ENCODE measurements at places on chromosomes 1 and 21.

DNA sequence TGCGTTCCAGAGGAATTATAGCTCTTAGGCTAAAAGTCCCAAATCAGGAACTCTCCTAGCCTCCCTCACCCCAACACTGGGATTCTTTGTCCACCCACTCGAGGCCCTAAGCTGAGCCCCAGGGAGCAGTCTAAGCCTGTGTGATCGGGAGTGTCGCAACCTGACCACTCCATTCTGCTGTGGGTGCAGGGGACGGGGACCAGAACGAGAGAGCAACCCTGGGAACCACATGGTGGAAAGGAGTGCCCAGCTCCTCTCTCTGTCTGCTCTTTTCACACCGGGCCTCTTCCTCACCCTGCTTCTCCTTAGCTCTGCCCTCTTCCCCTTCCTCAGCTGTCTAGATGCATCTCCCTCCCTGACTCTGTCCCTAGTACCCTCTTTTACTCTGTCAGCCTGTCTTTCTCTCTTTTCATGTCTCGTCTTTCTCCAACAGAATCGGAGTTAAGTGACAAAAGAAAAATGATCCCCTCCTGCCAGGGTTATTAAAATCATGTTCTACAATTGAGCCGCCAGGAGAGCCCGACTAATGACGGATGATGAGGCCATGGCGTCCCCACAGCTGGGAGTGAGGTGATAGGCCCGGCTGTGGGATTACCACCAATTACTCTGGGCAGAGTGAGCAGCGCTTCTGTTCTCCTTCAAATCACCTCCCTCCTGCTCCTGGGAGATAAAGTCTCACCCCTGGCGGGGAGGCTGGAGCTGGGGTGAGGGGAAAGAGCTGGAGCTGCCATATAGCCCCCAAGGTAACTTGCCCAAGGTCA, 34.5 kb upstream of the CSF3R start:
- no peak for DNase-seq

DNA sequence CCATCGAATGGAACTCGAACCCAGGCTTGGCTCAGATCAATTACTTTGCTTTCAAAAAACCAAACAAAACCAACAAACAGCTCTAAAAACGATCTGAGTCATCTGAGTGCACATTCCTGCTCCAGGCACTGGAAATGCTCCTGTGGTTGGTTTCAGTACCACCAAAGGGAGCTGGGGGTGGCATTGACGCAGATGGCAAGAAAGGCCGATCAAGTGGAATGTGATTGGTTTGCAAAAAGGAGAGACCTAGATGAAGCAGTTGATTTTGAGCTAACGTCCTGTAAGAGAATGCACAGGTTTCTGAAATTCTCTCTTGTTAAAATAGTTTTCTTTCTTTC, 39.5 kb downstream of the PIK3CD start:
- DNase-seq: no peak

DNA sequence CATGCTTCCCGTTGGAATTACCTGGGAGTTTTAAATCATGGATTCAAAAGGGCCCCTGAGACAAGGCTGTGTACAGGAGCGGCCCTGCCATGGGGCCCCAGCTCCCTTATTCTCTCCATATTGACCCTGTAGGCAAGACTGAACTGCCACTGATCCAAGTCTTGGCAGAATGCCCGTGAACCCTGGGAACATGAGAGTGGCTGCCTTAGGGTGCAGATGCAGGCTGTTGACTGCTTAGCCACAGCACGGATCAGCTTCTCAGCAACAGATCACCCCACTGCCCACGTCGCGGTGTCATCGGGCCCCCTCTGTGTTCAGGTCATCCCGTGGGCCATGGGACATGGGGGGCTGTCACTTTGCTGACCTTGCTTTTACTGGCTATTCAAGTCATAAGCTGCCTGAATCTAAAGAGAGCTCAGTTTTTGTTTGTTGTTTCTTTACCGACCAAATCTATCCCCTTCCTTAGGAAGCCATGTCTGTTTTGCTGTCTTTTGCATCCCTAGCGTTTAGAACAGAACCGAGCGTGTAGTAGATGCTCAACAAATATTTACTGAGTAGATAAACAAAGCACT, 83.4 kb downstream of the MATN1 start:
- DNase-seq: no peak

DNA sequence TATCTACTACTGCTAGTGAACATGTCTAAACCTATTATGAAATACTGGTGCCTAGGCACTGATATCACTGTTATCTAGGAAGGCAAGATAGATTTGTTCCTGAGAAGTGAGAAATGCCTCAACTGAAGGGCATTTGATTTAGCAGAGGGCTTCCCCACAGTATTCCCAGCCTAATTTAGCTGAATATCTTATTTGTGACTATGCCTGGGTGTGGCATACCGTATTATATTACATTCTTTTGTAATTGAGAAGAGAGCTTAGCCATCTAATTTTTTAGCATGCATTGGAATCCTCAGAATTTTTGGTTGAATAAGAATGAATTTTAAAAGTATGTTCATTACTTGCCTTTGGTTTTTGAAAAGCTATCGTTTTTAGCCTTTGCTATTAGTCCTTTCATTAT, 99.1 kb downstream of the ZP4 start:
- no peak for DNase-seq

- peak; percentile 32 for DNase-seq
Measured at GRCh38 chr1:6889875-6890480, 104.7 kb downstream of the CAMTA1 start.

- no peak for DNase-seq
Measured at GRCh38 chr1:160865337-160865736, 2.6 kb upstream of the CD244 start.

- no peak for DNase-seq
Measured at GRCh38 chr21:32329776-32330175, 31.1 kb downstream of the MRAP start.

DNA sequence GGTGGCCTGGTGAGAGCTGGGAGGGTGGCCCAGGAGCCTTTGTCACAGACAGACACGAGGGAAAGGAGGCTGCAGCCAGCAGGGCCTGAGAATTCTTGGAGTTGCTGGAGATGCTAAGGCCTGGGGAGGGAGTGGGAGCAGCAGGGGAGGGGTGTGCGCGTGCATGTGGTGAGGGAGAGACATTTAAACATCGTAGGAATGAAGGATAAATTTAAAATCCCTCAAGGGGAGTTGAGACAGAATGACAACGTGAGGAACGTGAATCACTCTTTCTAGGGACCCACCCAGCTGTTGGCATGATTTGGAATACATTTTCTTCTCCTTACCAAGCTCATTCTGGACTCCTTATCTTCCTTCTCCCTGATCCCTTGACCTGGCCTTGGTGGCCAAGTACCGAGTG, 73.3 kb upstream of the CACNA1E start:
- DNase-seq: no peak

GRCh38 chr21:33296156-33296555, 28.6 kb upstream of the IFNAR1 start:
- DNase-seq: no peak

DNA sequence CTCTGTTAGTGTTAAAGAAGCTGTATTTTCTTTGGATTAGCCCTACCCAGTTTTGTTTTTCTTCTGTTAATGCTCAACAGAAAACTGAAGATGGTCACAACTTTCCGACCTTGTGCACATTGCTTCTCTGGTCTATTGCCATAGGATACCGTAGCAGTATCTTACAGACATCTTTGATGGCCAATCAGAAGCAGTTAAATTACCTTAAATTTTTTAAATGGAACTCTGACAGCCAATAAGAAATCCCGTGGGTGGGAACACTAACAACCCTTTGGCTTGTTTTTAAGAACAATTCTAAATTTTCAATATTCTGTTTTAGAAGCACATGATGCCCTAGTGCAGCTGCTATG, 17.2 kb downstream of the NFYC start:
- DNase-seq: peak; percentile 88

DNA sequence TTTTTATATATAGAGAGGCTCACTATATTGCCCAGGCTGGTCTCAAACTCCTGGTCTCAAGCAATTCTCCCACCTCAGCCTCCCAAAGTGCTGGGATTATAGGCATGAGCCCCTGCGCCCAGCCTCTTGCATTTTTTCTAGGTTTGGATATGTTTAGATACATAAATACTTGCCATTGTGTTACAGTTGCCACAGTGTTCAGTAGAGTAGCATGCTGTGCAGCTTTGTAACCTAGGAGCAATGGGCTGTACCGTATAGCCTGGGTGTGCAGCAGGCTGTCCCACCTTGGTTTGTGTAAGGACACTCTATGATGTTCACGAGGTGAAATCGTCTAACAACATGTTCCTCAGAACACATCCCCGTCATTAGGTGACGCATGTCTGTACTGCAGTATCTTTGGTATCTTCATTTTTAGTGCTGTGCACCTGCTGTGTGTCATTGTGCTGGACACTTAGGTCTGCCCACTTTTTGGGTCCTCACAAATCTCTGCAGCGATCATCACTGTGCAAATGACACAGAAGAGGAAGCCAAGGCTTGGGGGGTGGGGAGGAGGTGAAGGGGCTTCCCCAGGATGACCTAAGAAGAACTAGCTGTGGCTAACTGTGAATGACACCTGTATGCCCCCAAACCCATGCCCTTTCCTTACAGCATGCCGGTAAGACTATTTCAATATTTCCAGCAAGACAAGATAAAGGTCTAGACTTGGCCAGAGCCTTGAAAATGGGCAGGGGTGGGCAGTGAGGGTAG, 44.5 kb downstream of the SDC3 start:
- DNase-seq: no peak

DNA sequence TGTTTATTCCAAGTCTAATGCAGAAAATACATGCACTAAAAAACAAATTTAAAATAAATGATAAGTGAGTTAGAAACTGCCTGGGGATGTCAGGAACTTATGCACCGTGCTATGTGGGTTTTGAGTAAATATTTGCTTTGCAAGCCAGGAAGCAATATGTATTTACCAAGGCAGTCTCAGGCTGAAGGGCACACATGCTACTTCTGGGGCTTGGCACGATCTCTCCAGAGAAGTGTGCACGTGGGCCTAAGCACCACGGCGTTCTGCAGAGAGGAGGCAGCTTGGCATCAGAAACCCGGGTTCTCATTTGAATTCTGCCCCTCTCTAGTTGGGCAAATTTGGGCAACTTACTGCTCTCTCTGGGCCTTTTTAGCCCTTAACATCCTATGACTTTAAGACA, 72.6 kb upstream of the ROR1 start:
- no peak for DNase-seq

- DNase-seq: no peak
Measured at GRCh38 chr1:29650041-29650400, 413.7 kb downstream of the PTPRU start.

- no peak for DNase-seq
Measured at GRCh38 chr1:5647234-5647633, 345.0 kb downstream of the NPHP4 start.

DNA sequence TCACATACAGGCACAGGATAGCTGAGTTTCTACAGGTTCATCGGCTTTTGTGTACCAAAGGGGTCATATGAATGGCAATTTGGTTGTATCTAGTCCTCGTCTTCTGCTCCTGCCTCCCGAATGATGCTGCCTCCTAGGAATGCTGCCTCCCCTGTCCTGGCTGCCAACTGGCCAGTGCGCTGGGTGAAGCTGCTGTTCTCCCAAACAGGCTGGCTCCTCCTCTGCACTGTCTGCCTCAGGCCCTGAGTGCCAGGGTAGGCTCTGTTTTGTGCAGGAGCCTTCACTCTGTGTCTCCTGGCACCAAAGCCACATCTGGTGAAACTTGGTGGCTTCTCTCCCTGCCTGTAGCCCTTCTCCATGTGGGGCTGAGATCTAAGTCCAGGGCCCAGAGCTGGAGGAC, 60.3 kb downstream of the RHOU start:
- no peak for DNase-seq

DNA sequence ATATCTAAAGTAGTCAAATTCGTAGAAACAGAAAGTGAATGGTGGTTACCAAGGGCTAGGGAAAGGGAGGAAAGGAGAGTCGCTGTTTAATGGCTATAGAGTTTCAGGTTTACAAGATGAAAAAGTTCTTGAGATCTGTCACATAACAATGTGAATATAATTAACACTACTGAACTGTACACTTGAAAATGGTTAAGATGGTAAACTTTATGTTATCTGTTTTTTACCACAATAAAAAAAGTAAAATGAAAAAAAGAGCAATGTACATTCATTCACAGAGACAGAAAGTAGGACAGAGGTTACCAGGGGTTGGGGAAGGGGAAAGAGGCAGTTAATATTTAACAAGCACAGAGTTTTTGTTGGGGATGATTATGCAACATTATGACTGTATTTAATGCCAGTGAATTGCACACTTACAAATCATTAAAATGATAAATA, 53.3 kb upstream of the SEC16B start:
- DNase-seq: no peak

DNA sequence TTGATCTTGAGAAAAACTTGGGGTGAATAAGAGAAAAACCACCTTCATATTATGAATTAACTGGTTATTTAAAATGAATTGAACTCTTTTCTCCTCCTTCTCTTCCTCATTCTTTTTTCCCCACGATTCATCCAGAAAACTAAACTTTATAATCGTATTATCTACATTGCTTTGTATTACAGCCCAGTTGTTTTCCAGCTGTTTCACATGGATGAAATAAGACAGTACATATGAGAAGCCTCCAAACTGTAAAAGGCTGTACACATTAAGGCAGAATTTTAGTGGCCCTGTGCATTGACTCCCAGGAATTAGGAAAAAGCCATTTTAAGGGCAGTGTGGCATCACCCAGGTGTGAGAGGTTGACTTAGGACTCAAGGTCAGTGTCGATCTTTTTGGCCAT, 80.3 kb upstream of the PGBD5 start:
- no peak for DNase-seq

GRCh38 chr1:218383681-218384080, 38.5 kb downstream of the TGFB2 start:
- no peak for DNase-seq

GRCh38 chr1:154145986-154146385, 8.9 kb downstream of the NUP210L start:
- DNase-seq: no peak

DNA sequence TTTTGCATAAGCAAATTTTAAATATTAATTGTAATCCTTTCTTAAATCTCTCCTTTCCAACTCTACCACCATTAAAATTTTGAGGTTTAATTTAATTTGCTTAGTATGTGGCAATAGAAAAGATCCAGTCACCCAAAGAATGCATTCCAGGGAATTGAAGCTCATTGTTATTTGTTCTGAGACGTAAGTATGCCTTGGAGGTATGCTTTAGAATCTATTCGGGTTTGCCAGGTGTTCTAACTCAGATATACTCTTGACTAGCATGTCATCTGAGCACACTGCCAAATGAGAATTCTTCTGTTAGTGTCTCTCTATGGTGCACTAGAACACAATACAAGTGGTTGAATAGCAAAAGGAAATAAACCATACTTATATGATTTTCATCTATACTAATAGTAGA, 813.6 kb upstream of the ADGRL2 start:
- DNase-seq: no peak
